AG09319 (cell line): ENCODE measurements at places on chromosomes 5 and 9.

- no peak for DNase-seq
Observed at GRCh38 chr9:75265525-75265972, 177.2 kb downstream of the OSTF1 start.

GRCh38 chr9:112861638-112862555, 28.8 kb downstream of the SLC46A2 start:
- no peak for DNase-seq

DNA sequence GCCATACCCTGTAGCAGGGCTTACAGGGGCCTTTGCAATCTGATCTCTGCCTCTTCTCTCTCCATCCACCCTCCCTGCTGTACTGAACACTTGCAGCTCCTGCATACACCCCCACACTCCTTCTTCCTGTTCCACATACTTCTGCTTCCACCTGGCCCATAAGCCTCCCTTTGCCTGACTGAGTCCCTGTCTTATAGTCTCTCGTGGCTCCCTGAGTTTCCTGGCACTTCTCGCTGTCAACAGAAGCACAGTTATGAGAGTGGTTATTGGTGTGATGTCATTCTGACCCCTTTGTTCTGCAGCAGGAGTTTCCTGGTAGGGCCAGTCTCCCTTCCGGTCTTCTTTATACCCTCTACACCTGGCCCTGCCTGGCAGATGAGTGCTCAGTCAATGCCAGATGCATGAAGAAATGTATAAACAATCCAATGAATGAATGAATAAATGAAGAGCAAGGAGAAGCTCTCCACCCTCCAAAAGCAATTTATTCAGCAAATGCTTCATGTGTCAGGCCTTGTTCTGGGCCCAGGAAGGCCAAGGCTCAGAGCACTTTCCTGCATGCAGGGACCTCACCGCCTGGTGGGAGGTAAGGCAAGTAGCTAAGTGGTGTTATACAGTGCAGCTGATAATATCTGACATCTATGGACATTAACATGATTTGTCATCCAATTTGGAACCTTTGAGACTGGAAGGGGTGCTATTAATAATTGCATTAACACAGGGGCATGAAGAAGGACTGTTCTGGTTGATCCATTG, 20.5 kb upstream of the CSF1R start:
- no peak for DNase-seq

DNA sequence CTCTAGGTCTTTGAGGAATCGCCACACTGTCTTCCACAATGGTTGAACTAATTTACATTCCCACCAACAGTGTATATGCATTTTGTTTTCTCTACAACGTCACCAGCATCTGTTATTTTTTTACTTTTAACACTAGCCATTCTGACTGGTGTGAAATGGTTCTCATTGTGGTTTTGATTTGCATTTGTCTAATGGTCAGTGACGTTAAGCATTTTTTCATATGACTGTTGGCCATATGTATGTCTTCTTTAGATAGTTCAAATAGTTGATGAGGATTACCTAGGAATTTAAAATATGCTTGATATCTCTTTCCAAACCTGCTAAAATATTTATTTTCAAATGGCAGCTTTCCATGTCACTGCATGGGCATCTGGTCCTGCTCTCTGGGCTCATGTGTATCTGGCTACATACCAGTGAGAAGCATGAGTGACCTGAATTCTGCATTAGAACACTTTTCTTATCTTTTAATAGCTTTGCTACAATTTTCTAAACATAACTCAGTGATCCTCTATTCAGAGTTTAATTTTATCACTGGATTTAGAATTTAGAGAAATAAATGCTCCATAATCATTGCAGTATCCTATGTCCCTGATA, 95.8 kb upstream of the ADAMTS16 start:
- no peak for DNase-seq

DNA sequence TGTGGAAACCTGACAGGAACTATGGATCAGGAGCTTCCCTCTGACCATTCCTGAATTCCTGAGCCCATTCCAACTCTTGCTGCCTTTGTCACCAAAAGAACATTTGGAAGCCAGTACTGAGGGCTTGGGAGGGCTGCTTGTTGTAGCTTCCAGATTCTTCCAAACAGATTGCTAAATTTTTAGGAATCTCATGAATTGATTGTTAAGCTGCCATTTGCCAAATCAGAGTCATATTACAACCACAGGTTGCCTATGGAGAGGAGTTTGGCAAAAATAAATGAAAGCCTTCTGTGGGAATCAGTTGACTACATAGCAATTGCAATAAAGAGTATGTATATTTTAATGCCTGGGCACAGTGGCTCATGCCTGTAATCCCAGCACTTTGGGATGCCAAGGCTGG, 39.2 kb upstream of the SLC28A3 start:
- peak; percentile 38 for DNase-seq

DNA sequence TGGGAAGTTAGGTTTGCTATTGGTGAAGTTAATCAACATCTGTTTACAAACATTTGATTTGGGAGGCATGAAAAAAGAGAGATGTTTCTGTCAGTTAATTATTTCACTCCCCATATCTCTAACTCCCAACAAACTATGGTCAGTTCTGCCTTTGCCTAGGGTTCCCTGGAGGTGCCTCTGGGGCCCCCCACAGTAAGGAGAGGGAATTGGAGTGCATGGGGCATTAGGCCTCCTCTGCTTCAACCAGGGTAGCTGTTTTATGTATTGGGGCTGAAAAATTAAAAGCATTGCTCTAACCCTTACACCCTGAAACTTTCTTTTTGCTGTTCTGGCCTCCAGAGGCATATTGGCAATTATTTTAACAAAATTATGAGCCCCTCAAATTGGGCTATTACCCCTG, 32.3 kb downstream of the RUSC2 start:
- DNase-seq: no peak

DNA sequence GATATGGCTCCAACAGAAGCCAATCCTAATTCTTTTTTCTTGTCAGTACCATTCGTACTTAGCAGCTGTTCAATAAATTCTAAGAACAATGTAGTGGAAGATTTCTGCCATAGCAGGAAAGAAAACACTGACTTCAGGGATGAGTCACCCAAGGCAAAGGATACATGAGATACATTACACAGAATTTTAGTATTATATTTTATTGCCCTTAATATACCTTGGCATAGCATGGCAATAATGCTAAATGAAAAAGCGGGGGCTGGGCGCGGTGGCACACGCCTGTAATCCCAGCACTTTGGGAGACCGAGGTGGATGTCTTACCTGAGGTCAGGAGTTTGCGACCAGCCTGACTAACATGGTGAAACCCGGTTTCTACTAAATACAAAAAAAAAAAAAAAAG, 619.1 kb upstream of the DAB2 start:
- DNase-seq: no peak

GRCh38 chr9:17795744-17796143, 216.9 kb downstream of the SH3GL2 start:
- no peak for DNase-seq

- DNase-seq: no peak
Observed at GRCh38 chr5:14607104-14607503, 25.5 kb downstream of the OTULINL start.

DNA sequence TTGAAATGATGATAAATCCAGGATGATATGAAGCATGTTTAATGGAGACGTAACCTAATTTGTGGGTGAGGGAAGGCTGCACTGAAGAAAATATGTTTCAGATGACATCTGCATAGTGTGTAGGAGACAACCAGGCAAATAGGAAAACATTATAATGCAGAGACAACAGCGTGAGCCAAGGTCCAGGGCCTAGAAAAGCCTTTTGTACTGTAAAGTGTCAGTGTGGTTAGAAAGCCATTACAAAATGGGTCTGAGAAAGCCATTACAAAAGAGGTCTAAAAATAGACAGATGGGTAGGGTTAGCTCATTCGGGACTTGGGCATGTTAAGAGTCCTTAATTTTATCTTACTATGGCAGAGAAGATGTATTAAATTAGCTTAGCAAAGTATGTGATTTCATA, 14.9 kb upstream of the GABRG2 start:
- no peak for DNase-seq

DNA sequence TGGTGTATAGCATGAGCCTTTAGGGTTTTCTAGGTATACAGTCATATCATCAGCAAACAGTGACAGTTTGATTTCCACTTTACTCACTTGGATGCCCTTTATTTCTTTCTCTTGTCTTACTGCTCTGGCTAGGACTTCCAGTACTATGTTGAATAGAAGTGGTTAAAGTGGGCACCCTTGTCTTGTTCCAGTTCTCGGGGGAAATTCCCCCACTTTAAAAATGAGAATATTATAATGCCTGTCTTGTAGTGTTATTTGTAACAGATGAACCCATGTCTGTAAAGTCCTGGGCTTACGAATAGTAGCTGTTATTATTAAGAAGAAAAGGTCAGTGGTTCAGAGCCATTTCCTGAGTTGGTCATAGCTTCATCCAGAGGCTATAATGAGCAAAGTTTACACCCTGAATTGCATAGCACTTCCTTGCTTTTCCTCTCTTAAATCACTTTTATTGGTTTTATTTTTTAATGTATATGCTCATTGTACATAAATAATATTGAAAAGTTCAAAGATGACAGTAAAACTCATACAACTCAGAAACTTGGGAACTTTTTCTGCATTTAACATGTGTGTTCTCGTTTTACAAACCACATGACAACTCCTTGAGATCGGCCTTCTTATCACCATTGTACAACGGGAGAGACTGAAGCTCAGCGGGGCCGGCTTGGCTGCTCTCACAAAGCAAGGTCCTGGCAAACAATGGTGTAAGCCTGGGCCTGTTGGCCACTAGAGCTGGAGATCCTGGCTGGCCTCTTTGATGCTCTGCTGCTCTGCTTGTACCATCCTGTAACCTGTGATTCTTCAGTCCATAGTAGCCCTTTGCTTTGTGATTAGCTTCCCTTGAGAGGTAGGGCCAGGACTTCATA, 85.2 kb downstream of the CYFIP2 start:
- no peak for DNase-seq

- DNase-seq: no peak
Observed at GRCh38 chr9:119400606-119401005, 31.4 kb upstream of the BRINP1 start.

DNA sequence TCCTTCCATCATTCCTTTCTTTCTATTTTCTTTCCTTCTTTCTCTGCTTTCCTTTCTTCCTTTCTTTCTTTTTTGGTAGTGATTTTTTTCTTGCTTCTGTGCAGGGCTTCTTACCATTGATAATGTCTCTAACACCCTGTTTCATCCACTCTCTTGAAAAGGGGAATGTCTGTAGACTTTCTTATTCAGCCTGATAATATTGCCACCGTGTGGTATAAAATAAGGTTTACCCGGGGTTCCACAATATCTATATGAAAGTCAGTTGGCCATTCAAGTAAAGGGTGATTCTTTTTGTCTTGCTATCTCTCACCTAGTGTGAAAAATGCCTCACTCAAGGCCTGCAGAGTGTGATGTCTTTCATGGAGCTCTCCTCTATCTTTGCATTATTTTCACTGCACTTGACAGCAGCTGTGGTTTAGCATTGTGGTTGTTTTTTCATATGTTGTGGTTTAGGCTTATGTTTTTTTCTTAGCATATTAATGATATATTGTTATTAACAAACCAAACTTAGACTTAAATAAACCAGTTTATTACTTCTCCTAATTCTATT, 153.9 kb downstream of the CSNK1G3 start:
- no peak for DNase-seq

DNA sequence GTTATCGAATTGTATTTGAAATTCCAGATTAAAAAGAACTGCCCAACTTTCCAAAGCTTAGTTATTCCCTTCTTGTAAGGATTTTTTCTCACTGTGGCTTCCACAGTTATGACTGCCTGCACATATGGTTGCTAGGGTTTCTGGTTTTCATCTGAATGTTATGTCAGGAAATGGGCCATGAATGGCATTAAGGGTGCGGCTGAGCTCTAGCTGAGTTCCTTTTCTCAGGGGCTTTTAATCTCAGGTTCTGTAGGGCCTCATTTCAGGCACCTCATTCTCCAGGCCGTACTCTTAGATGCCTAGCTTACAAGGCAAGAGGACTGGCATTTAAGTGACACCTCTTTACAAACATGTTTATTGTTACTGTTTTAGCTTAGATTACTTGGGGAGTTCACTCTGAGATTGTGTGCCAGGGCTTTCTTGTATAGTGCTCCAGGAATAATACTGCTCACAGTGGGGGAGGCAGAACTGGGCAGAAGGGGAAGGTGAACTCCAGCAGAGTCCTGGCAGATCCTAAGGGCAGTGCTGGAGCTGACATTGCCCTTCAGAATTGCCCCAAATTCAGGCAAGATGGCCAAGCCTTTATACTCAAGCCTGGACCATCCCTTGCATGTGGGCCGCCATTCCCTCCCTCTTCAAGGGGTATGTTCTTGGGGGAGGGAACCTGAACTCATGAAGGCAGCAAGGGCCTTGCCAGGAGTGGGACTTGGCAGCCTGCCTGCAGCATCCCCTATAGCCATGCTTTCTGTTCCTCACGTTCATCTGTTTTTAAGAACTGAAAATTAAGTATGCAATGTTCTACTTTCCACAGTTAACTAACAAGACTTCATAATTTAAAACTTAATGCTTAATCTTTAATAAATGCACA, 111.5 kb downstream of the KDM4C start:
- DNase-seq: no peak

- DNase-seq: no peak
Observed at GRCh38 chr5:132887283-132887682, 13.8 kb downstream of the LEAP2 start.

GRCh38 chr5:15495026-15495425, 5.0 kb upstream of the FBXL7 start:
- no peak for DNase-seq

GRCh38 chr5:174990909-174991308, 266.5 kb downstream of the MSX2 start:
- no peak for DNase-seq

- DNase-seq: no peak
Observed at GRCh38 chr9:684941-685340, 156.6 kb upstream of the DMRT1 start.

GRCh38 chr5:152560512-152561137, 155.5 kb upstream of the NMUR2 start:
- no peak for DNase-seq

DNA sequence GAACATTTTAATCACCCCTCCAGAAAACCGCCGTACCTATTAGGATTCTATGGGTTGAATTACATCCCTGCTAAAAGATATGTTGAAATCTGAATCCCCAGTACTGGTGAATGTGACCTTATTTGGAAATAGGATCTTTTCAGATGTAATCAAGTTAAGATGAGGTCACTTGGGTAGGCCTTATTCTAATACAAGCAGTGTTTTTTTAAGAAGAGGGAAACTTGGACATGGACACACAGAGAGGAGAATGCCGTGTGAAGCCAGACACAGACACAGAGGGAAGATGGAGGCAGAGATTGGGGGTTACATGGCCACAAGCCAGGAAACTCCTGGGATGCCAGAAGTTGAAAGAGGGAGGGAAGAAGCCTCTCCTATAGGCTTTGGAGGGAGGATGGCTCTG, 183.5 kb downstream of the GNA14 start:
- DNase-seq: no peak

DNA sequence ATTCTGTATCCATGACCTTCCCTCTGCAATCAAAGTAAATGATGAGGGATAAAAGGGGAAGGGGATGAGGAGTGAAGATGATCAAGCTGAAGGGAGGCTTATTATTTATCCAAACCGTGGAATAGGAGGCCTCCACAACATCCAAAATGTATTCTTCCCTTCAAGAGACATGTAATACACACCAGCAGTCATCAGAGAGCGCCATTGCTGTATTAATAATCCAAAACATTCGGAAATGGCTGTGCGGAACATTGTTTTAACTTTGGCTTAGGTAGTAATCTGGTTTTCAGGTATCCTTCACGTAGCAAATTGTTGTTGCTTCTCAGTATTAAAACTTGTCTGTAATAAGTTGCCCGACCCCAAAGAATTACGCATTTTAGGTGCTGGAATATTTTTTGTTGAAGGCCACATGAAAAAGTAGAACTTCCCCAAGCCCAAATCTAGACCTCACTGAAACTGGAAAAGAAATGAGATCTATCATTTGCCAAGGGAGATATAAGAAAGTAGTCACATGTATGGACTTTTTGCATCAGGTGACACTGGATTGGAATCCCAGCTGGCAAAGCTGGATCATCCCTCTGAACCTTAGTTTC, 2.6 kb upstream of the BOD1 start:
- DNase-seq: peak; percentile 23
